AG04450 (cell line): ENCODE measurements at places on chromosomes 2 and 18. TPM values are rescaled to one million over a fixed set of nuclear protein-coding genes. Genes with fewer than 3 reads are reported as not detected.

DNA sequence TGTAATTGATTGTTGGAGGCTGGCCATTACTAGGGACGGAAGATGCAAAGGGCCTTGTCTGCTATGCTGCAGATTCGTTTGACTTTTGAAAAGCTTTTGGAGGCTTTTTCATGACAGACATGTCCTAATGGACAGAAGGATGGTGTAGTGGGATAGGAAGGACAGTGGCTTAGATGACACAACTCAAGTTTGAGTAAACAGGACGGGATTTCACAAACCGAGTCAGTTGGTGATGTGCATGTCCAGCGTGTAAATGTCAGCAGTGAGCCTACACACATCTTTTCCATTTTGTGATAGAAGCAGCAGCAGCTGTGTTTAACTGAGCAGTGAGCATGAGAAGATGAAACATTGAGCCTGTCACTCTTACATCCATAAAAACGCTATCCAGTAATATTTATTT, 76.0 kb downstream of the NCK2 start:
- no peak for DNase-seq

DNA sequence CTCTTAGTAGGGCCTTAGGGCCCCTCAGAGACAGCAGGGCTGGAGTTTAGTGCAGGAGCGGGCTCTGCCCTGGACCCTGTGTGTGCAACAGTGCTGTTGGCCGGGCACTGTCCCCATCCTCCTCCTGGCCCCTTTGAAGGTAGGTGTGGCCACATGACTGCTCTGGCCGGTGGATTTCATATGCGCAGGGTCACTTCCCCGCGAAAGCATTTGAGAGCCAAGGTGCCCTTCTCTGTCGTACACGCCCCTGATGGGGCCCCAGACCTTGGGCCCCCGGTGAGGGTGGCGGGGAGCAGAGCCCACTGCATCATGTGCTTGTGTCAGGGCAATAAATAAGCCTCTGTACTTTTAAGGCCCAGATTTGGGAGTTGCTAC, 15.5 kb downstream of the TMEM177 start:
- no peak for DNase-seq

Gene LYPD6
- 1.1 and 1.3 TPM in 2 replicates for polyA plus RNA-seq

GRCh38 chr18:47929681-47930198, 719 bp downstream of the SMAD2 start:
- peak; percentile 10 for DNase-seq

DNA sequence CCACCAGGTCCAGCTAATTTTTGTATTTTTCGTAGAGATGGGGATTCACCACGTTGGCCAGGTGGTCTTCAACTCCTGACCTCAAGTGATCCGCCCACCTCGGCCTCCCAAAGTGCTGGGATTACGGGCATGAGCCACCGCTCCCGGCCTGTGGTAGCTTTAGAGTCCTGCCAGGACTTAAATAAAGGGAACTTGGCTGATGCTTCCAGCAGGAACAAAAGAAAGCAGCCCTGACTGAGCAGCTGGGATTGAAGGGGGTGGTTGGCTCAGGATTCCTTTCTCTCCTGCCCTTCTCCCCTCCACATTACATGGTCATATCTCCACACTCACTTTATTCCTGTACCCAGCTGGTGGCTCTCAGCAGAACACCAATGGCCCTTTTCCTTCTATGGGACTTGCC, 20.0 kb downstream of the EFHD1 start:
- no peak for DNase-seq

GRCh38 chr2:180033993-180034894, 27.1 kb upstream of the CWC22 start:
- DNase-seq, result peak; percentile 15

Gene CYBRD1
- polyA plus RNA-seq, result 115 and 157 TPM in 2 replicates

DNA sequence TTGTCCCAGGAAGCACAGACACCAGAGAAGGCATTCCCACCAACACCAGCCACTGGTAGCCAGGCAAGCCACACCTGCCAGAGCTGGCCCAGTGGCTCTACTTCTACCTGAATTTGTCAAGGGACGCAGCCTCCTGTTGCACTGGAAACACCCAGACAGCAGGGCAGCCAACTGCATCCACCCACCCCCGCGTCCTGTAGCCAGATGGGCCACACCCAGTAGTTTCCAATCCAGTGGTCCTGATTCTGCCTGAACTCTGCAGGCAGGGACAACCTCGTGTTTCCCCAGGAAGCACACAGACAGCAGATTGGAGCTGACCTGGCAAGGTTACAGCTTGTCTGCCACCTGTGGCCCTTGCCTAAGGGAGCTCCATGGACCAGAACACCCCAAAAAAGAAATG, 18.2 kb downstream of the PFN4 start:
- no peak for DNase-seq

DNA sequence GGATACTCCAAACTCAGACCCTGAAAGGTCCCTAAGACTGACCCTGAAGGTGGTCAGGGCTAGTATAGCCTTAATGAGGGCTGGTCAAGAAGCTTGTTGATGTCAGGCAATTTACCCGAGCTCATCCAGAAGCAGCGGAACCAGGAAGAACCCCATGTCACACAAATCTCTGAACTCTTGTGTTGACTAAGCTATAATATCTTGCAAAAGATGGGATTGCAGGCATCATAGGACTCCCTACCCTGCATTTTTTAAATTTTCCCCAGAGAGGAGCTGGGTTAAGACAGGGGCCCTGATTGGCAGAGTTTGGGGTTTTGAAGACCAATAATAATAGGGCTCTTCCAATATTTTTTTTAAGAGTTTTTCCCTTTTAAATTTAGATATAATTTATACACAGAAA, 2.0 kb upstream of the PLEKHB2 start:
- no peak for DNase-seq

DNA sequence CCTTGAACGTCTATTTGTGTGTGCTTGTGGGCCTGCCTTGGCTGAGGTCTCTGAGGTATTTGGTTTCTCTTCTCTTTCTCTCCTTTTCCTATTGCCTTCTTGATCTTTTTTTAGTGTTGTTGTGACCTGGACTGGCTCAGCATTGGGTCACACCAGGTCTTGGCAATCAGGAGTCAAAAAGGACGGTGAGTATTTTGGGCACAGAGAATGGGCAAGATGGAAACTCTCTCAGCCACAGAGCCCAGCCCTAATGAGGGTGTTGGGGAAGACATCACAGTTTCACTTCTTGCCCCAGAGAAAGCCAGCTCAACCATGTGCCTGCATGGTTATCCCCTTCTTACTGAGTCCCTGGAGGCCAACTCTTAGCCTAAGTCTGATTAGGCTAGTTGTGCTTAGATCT, 13.7 kb upstream of the INO80C start:
- DNase-seq, result no peak

GRCh38 chr2:44770221-44771195, 171.0 kb upstream of the SIX3 start:
- no peak for DNase-seq

Gene RAD51AP2
- polyA plus RNA-seq, result not detected in 2 replicates

GRCh38 chr2:96530144-96530430, 6.5 kb upstream of the ARID5A start:
- DNase-seq, result no peak
